CD4-positive, alpha-beta T cell treated with Interleukin-15 for 4 hours (primary cell): ENCODE measurements at places on chromosomes 2 and 18.

GRCh38 chr2:49973917-49974368 is 819.6 kb upstream of the FSHR start:
- peak; percentile 52 for DNase-seq

- no peak for DNase-seq
Measured at GRCh38 chr2:128342550-128342949, 23.9 kb upstream of the HS6ST1 start.

DNA sequence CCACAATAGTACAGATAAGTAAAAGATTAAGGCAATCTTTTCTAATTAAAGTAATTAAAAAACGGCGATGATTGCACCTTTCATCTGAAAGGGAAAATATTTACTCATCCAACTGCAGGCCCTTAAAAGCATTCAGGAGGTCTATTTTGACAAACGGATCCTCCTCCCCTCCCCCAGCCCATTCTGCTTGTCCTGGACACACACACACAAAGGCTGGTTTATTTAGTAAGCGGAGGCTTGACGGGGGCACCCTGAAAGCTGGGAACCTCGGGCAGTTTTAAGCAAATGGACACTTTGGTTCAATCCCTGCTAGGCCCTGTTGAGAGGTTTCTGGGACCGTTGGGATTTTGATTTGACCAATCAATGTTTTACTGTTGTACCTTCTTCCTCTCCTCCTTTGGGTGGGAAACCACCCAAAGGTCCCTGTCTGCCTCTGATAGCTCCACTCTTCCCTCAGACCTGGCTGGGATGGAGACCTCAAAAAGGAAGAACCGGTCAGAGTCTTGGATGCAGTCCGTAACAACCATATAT is 135.8 kb upstream of the HAAO start:
- no peak for DNase-seq

DNA sequence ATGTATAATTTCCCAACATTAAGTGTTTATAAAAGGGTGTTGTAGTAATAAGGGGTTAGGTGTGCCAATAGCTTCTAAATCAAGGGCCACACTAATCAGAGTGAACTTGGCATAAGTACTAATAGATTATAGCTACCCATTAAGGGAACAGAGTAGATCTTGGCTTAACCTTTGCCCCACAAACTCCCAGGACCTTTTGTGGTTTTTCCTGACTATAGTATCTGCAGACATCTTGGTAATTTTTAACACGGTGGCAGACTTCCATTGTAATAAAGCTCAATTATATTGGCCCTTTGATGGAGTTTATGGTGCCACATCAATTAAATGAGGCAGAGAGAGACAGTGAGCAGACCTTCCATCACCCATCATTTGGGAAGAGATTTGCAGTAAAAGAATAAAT is 358.5 kb upstream of the HNRNPA3 start:
- no peak for DNase-seq

GRCh38 chr2:24210723-24211122 is 35.9 kb downstream of the FAM228A start:
- DNase-seq = no peak

- DNase-seq = no peak
Measured at GRCh38 chr18:668260-668659, 10.8 kb downstream of the TYMS start.

- no peak for DNase-seq
Measured at GRCh38 chr2:212539072-212539880, 674 bp upstream of the ERBB4 start.
